Breast epithelium (tissue), 4 donors: ENCODE measurements at places on chromosomes 3 and 15.

DNA sequence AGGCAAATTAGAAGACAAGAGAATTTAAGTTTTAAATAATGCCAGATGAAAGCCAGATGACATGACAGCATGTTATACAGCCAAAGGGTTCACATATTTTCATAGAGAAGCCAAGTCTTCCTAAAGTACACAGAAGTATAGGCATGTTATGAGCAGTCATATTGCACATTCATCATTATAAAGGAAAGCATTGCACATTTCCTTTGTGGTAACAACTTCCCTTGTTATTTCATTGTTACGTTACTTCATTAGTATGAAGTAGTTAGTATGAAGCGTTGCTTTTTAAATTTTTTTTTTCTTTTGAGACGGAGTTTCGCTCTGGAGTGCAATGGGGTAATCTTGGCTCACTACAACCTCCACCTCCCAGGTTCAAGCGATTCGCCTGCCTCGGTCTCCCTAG is 4.6 kb upstream of the ABCC5 start:
- no peak for DNase-seq

GRCh38 chr3:15612001-15612400 is 10.5 kb downstream of the BTD start:
- no peak for DNase-seq

DNA sequence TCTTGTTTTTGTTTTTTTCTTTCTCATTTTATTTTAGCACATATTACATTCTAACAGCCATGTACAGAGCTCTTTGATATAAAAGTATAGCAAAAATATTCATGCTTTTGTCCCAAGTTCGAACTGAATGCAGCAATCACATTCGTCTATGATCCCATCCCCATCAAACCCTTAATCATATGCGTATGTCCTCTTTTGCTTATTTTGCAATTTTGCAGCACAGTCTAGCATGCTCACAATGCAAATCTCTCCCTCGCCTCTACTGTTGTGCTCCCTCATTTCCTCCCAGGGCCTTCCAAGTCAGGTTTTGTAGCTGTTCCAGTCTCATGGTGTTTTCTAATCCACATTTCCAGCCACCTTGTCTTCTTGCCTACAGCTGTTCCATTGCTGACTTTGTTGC is 144.6 kb upstream of the VEPH1 start:
- DNase-seq, result no peak

GRCh38 chr3:141539431-141540187 is 52.8 kb downstream of the RASA2 start:
- no peak for DNase-seq

DNA sequence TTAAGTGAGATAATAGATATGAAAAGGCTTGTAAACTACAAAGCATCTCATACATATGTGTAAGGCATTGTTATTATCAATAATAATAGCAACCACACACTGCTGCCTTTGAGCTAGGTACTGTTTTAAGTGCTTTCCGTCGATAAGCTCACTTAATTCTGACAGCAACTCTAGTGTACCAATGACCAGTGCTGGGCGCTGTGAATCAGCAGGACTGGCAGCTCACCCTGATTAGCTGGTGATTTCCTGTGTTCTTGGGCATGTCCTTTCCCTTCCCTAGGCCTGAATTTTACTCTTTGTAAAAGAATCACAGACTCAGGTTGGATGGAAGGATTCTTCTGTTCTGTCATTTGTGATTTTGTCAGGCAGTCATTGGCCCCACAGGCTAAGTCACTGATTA is 215.6 kb downstream of the LPP start:
- DNase-seq, result no peak

DNA sequence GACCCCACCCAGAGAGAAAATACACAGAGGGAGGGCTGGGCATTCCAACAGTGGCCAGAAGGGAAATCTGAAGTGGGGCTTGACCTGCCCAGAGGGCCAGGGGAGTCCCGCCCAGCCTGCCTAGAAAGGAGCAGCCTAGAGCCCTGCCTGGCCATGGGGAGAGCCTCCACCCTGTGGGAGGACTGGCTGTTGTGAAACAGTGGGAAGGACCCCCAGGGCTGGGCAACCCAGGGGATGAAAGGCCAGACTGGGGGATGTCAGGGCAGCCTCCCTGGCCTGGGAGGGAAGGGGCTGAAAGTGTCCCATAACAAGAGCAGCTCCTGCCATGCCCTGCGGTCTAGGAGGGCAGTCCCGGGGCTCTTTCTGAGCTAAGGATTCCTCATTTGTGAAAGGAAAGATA is 69.0 kb downstream of the SLC12A8 start:
- DNase-seq, result no peak

DNA sequence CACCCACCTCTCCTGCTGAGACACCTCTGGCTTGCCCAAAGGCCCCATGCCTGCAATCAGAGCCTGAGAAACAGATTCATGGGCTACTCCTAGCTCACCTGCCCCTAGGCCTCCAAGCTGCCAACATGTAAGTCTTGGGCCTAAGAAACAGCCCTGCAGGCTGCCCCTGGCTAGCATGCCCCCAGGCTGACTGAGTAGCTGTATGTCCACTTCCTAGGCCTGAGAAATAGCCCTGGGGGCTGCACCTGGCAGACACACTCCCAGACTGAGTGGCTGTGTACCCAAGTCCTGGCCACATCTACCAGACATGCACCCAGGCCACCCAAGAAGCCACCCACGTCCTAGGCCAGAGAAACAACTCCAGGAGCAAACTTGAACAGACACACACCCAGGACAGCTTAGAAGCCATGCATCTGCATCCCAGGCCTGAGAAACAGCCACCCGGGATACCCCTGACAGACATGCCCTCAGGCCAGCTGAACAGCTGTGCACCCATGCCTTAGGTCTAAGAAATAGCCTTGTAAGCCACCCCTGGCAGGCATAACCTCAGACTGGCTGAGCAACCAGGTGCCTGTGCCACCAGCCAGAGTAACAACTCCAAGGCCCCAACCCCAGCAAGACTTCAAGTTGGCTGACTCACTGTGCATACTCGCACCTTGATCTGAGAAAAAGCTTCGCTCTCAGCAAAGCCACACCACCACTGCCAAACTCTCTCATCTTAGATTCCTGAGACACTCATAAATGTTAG is 12.0 kb upstream of the NRG4 start:
- no peak for DNase-seq

GRCh38 chr3:63354160-63354559 is 76.1 kb downstream of the SYNPR start:
- DNase-seq, result no peak

GRCh38 chr3:40550167-40550566 is 25.4 kb downstream of the ZNF621 start:
- DNase-seq, result no peak

DNA sequence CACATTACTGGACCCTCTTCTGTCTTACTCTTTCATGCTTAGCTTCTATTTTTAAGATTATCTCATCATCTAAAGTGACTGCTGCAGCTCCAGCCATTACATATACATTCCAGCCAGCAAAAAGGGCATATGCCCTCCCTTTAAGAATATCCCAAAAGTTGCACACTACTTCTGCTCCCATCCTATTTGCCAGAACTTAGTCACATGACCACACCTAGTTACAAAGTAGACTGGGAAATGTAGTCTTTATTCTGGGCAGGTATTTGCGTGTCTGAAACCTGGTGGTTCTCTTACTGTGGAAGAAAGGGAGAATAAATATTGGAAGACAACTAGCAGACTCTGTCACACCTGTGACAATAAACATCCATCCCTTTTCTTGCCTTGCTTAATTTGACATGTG is 341.6 kb upstream of the NR2E3 start:
- DNase-seq, result no peak

- no peak for DNase-seq
Measured at GRCh38 chr15:90580541-90580940, 50.8 kb downstream of the CRTC3 start.

DNA sequence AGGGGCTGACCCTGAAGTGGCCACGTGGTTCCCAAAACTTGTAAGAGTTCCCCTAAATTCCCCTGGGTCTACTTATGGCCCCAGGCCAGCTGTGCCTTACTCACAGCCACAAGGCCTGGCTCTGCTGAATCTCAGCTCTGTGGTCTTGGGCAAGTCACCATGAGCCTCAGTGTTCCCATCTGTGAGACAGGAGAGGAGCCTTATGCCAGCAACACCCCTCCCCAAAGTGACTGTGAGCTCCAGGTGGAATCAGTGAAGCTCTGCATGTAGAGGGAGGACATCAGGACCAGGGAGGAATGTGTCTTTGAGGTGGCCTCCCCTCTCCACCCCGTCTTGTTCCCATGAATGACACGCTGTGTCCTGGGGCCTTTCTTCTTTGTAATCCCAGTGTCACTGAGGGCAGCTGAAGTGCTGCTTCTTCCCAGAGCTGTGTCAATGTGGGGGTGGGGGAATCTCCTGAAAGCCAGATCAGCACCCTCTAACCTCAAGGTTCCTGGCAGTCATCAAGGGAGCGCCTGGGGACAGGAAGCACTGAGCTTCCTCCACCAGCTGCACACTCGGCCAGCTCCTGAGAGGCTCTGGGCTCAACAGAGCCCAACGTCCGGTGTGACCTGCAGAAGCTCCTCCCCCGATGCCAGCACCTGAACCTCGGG is 258.9 kb downstream of the UACA start:
- peak; percentile 53 for DNase-seq

DNA sequence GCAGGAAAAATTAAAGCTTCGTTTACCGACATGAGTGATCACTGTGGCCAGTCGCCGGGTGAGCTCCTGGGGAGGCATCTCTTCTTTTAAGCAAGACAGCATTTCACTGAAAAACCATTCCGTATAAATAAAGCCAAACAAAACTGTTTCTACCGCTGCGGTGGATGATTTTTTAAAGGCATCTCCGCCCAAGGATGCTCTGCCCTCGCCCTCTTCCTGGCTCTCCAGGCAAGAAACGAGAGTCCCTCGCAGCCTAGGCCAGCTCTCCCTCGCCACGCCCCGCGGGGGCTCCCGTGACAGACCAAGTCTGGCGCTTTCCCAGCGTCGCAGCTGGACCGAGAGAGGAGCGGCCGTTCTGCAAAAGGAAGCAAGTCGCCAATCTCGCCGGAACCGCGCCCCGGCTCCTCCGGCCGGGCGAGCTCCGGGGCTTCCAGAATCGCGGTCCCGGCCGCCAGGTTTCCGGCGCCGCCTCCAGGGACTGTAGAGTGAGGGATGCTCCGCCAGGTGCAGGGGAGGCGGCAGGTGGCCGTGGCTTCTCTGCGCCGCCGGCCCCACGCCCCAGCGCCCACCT is 458 bp downstream of the MCF2L2 start:
- DNase-seq, result no peak

DNA sequence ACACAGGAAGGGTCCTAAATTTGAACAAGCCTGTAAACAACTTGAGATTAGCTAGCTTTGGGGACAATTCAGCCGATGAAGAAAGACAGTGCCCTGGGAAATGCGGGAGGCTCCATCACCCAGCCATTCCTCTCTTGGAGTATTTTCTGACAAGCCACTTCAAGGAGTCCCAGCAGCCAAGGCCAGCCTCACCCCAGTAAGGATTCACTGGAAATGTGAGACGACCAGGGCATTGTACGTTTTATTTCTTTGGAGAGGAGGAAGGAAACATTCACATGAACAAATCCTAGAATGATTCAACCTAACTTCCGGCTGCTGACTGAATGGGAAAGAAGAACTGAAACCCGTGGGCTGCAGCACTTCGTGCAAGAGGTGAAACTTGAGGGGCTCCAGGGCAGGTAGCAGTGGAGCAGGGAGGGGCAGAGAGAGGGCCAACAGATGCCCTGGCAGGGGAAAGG is 116.4 kb upstream of the ARHGEF3 start:
- DNase-seq, result no peak

- DNase-seq, result no peak
Measured at GRCh38 chr3:16419640-16420241, 93.8 kb downstream of the RFTN1 start.

DNA sequence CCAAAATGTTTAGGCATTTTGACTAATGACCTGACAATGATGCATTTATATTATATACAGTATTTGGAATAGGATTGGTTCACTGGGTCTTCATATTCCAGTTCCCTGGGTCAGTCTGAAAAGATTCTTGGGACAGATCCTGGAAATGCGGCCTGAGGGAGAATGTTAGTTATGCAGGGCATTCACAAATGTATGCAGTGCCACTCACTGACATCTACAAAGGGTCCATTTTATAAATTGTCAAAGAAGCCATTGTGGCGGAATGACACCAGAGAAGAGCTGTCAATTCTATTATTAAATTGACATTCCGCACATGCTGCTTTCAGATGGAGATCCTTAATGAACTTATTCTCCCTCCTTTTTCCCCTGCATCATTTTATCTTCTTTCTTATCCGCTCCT is 176.6 kb downstream of the VGLL3 start:
- no peak for DNase-seq

- no peak for DNase-seq
Measured at GRCh38 chr15:74843891-74844299, 939 bp upstream of the ULK3 start.

DNA sequence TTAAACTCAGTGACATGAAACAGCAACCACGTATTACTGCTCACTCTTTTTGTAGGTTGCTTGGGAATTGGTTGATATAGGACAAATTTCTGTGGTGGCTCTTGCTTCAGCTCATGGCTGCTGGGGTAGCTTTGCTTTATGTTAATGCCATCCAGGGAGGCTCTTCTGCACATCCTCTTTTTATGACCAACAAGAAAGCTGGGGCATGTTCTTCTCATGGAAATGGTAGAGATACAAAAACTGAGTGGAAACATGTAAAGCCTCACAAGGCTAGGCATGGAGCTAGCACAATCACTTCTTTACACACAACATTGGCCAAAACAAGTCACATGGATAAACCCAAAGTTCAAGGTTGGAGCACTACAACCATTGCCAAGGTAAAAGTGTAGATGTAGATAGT is 176.8 kb downstream of the NECTIN3 start:
- DNase-seq, result no peak

- peak; percentile 37 for DNase-seq
Measured at GRCh38 chr3:138862924-138863775, 28.4 kb upstream of the PIK3CB start.

- DNase-seq, result peak; percentile 82
Measured at GRCh38 chr3:172201136-172201869, 161.9 kb downstream of the FNDC3B start.

DNA sequence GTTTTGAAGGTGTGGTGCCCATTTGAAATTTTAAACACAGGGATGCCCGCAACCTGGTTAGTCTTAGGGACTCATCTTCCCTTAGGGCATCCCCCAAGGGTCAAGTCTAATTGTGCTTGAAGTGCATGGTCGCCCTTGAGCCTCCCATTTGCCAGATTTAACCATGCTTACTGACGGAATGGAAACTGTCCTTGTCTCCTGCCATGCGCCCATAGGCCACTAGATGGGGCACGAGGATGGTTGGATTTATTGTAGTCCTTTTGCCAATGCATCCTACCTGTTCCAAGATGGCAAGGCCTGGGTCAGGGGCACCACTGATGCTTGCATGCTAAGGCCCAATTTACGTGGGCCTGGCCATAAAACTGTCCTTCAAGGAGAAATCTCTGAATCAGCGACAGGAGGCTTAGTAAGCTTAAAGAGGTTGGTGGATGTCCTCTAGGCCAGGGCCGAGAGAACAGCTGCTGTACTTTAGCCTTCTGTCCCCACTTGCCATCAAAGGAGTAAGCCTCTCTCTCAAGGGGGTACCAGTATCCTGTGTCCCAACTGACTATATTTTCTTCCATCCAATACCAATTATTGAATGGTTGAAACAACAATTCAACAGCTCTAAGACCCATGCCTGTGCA is 355.4 kb downstream of the OTOL1 start:
- no peak for DNase-seq

GRCh38 chr15:49696433-49696832 is 75.6 kb downstream of the DTWD1 start:
- no peak for DNase-seq
